ENCODE measurements at places on chromosomes 2 and 18.

DNA sequence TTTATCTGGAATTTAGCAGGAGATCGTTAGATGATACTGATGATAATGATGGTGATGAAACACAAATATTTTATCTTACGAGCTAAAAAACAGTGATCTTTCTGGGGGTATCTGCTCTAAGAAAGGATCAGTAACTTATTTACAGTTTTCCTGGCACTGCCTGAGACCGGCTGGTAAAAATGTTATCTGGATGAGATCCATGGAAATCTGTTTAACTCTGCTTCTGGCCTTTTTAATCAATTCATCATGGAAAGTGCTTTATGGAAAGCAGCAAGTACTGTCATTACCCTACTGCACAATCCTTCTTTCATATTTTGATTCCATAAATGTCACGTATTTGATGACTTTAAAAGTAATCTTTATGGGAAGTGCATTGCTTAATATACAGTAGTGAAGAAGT lies 612.7 kb upstream of the GCFC2 start:
- DNase-seq = no peak

GRCh38 chr2:108974674-108975073 lies 14.3 kb downstream of the EDAR start:
- no peak for DNase-seq

DNA sequence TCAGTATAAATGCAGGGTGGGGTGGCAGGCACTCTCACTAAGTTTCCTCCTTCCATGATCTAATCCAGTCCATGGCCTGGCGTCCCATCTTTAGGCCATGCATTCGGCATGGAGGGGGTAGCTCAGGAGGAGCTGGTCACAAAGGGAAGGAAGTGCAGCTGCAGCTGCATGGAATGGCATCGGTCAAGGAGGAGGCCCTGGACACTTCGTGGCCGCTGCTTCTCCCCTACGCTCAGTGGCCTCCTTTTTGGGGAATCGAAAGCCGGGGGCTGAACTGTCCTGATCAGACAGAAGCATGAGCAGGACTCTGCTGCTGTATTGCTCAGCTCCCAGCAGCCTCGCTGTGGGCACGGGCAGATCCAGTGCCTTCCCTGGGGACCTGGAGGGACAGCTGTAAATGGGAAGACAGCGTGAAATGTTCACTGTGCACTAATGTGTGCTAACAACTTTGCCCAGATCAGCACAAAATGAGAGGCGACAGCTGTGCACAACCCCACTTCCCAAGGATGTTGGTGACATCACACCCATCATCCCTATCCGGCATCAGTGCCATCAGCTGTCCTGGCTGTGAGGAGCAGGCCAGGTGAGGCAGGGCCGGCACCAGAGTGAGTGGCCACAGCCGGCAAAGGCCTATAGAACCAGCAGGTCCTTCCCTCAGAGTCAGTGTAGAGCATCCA lies 520.1 kb upstream of the RAB6C start:
- no peak for DNase-seq

- peak; percentile 40 for DNase-seq
Observed at GRCh38 chr2:111042772-111043771, 77.6 kb upstream of the BCL2L11 start.

GRCh38 chr18:61201511-61201910 lies 131.7 kb upstream of the CDH20 start:
- DNase-seq = no peak

DNA sequence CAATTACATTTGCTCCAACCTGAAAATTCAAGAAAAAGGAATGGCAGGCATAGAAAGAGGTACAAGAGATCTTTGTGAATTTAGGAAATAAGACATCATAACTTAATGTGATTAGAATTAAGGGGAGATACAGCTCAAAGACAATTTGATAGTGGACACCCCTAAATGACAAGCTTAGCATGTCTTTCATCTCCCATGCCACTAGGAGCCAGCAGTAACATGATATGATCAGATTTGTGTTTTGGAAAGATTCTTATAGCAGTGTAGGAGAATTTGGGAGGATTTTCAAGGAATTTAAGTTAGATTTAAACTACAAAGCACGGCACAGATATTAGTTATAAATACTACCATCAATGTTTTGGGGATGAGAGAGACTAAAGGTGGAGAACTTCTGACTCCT lies 340.8 kb downstream of the RDH14 start:
- DNase-seq = no peak

- DNase-seq = no peak
Observed at GRCh38 chr2:171347591-171348032, 86.2 kb downstream of the METTL8 start.

GRCh38 chr2:1892529-1893250 lies 148.4 kb upstream of the PXDN start:
- DNase-seq = no peak

DNA sequence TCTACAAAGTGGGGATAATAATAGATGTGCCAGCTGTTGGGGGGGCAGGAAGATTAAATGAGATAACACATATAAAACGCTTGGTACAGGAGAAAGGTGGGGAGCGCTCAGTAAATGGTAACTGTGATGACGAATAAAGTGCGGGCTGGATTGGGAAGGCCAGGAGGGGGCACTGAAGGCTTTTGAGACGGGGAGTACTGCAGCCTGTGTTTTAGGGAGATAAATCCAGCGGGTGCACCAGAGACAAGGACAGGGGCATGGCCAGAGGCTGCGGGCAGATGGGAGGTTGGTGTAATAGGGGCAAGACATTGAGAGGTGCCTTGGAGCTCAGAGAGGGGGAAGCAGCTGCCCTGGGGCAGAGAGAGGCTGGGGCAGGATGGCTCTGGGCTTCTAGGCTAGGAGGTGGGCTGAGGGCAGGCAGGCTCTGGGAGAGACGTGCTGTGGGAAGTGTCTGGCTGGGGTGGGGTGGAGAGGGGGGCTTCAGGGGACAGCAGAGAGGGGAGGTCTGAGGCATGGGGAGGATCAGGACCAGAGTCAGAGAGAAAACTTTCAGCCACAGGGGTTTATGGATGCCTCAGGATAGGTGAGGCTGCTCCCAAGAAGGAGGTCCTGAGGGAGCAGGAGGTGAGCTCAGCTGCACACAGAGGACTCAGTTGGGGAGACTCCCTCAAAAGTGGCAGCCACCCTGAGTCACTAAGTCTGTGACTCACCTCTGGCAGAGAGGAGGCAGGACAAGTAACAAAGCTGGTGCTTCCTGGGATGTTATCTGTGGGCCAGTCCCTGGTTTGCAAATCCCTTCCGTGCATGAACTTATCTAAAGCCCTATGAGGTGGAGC lies 18.8 kb downstream of the TEX44 start:
- DNase-seq = no peak

GRCh38 chr2:241763551-241764274 lies 12.9 kb upstream of the GAL3ST2 start:
- peak; percentile 6 for DNase-seq

DNA sequence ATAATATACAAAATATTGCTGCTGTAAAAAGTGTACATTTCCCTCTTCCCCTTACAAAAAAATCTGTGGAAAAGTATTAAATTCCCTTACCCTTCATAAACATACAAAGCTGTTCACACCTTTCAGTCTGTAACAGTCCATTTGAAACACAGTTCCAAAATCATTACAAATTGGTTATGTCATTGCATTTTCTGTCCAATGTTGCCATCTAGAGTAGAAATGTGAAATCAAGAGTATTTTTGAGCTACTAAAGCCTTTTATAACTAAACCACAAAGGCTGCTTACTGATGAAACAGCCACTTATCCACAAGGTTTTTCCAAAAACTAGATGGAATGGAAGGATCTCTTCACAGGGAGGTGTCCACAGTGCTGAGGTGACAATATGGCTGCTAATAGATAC lies 72.5 kb downstream of the SS18 start:
- no peak for DNase-seq

DNA sequence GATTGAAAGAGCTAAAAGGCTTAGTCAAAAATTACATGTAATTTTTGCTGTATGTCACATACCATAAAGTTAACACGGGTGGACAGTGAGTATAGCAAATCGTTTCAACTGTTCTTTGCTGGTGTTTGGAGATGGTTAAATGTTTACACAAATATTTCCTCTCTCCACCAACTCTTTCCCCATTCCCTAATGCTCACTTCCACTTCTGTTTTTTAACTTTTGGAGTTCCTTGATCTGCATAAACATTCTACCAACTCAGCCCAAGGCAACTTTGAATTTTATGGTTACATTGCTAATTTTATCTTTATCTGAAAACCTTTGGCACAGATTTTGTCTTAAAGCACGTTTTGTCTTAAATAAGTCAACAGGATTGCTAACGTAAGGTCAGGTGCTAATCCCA lies 1.9 kb upstream of the SPOPL start:
- DNase-seq = no peak

DNA sequence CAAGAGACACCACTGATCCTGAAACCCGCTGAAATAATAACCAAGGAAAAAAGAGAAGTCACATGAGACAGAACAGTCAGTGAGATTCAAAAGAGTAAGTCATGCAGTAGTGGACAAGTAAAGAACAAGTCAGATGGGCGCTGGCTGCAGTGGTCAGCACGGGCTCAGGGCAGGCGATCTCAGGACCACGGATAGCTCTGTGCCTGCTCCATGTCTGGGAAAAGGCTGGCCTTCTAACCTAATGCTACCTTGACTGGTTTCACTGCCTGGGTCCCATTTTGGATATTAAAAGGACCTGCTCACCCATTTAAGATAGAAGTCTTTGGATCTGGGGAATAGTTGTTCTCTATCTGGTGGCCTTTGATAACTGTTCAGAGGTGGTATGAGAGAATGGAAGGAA lies 61.7 kb upstream of the LCLAT1 start:
- no peak for DNase-seq

- DNase-seq = no peak
Observed at GRCh38 chr2:119158563-119159347, at the start of gene C1QL2. TSS of gene C1QL2 (minus strand) at chr2:119158751. CDS start at chr2:119158269, 482 bp downstream.

DNA sequence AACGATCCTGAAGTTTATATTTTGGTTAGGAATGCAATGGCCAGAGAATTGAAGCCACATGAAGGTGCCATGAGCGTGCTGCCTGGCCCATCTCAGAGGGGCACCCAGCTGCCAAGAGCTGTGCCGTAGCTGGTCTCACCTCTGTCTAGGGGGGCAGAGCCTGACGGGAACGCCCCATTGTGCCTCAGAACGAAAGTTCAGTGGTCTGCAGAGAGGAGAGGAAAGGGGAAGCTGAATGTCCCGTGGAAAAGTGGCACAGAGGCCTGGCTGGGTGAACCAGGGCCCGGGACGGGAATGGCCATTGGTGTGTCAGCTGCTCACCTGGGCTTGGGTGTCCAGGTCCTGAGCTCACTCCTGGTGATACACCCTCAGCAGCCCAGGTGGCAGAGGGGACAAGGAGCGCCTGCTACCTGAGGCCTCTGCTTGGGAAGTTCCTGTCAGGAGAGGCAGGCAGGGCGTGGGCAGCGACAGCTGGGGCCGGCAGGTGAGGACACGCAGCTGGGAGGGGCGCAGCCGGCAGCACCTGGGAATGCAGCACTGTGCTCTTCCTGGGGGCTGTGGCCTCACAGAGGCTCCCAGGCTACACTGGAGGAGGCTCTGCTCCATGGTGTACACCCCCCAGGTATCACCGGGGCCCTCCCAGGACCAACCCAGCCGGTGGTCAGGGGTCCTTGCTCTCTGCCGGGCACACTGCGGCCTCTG lies 67.3 kb downstream of the PARD6G start:
- DNase-seq = no peak

- DNase-seq = no peak
Observed at GRCh38 chr2:170088776-170089175, 89.2 kb upstream of the MYO3B start.

GRCh38 chr2:227411990-227412350 lies 24.2 kb upstream of the SCYGR1 start:
- DNase-seq = no peak

DNA sequence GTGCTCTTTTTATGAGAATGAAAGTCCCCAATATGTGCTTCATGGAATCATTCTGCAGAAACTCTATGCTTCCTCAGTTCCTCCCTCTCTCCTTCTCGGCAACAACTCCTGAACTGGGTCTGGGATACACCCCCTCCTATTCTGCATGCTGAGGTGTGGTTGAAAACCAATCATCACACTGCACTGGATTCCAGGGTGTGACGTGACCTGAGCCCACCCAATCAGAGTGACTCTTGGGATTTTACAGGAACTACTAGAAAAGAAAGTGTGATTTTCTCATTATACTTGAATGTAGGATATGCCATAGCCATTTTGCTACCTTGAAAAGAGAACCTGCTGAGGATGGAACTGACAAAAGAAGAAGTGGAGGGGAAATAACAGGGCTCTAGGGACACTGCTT lies 36.3 kb downstream of the ACVR1 start:
- DNase-seq = no peak

DNA sequence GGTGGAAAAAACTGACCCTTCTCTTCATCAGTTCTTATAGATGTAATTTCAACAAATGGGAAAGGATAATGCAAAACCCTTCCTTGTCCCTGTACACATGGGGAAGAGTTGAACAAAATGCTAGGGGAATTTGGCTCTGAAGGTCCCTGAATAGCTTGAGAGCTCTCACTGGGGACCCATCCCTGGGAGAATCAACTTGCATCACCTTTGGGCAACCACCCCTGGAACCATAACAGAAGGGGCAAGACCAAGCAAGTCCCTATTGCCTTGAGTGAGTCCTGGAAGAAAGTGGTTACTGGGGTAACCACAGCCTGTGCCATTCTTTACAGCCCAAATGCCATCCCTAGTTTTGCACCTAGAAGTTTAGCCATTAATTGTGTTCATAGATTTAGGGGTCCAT lies 52.2 kb upstream of the B3GNT2 start:
- no peak for DNase-seq

GRCh38 chr2:157620956-157621355 lies 7.7 kb downstream of the ACVR1C start:
- no peak for DNase-seq

DNA sequence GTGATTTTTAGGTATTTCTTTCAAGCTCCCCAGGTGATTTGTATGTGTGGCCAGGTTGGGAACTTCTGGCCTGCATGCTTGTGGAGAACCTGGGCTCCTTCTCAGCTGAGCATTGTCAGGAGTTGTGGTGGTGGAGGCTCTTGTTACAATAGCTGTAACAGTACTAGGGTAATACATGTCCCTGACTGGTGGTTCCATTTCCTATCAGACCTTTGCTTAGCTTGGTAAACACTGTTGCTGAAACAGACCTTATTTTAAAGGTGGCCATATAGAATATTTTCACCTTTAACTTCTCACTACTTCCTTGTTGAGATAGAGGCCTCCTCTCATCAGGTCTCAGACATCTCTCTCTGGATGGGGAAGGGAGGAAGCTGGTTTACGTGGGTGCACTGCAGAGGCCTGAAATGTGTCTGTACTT lies 79.2 kb downstream of the SETBP1 start:
- no peak for DNase-seq

GRCh38 chr18:51438797-51439350 lies 241.4 kb upstream of the MEX3C start:
- DNase-seq = no peak
